ENCODE measurements at places on chromosomes 7 and 10. TPM values are rescaled to one million over a fixed set of nuclear protein-coding genes. Genes with fewer than 3 reads are reported as not detected.

PTF1A gene
- not detected for total RNA-seq

UTF1 gene
- total RNA-seq, result not detected

CABCOCO1 gene
- total RNA-seq, result 3.4 TPM

KAZALD1 gene
- total RNA-seq, result 71.5 TPM

TET1 gene
- total RNA-seq, result 9.3 TPM

PRPS1L1 gene
- total RNA-seq, result not detected

FEZF1 gene
- not detected for total RNA-seq

PLEKHA8 gene
- 10.6 TPM for total RNA-seq

EBF3 gene
- total RNA-seq, result 14.7 TPM

GBX1 gene
- total RNA-seq, result not detected

UPP1 gene
- 12.4 TPM for total RNA-seq

CUBN gene
- total RNA-seq, result 3.4 TPM

CRHR2 gene
- not detected for total RNA-seq

STK17A gene
- 26.7 TPM for total RNA-seq

ZNF239 gene
- 1.8 TPM for total RNA-seq

ARMC10 gene
- 41.2 TPM for total RNA-seq

LRMDA gene
- 3.6 TPM for total RNA-seq

GIMAP7 gene
- not detected for total RNA-seq

CYP3A7 gene
- 0.74 TPM for total RNA-seq

CALU gene
- 625 TPM for total RNA-seq

NPSR1 gene
- total RNA-seq, result not detected

SOSTDC1 gene
- total RNA-seq, result not detected

HSPA12A gene
- 10.3 TPM for total RNA-seq

IGF2BP3 gene
- total RNA-seq, result 2.9 TPM

CHN2 gene
- total RNA-seq, result 0.81 TPM

WDR86 gene
- 17.7 TPM for total RNA-seq

CCDC172 gene
- not detected for total RNA-seq

NRCAM gene
- total RNA-seq, result 5.4 TPM

ASB10 gene
- not detected for total RNA-seq

FLNC gene
- 193 TPM for total RNA-seq

PCGF5 gene
- 18.2 TPM for total RNA-seq
